ENCODE measurements at places on chromosomes 3 and 15.

GRCh38 chr3:54056521-54056920, 65.8 kb upstream of the CACNA2D3 start:
- DNase-seq = no peak

- DNase-seq = no peak
Measured at GRCh38 chr15:39501366-39502081, 79.4 kb upstream of the THBS1 start.

- peak; percentile 96 for DNase-seq
Measured at GRCh38 chr3:141738022-141738890, at the start of gene RNF7. RNF7 (plus strand) TSS chr3:141738298; CDS start chr3:141738342, 44 bp downstream.

GRCh38 chr3:182837855-182838454, 44.7 kb downstream of the ATP11B start:
- no peak for DNase-seq

DNA sequence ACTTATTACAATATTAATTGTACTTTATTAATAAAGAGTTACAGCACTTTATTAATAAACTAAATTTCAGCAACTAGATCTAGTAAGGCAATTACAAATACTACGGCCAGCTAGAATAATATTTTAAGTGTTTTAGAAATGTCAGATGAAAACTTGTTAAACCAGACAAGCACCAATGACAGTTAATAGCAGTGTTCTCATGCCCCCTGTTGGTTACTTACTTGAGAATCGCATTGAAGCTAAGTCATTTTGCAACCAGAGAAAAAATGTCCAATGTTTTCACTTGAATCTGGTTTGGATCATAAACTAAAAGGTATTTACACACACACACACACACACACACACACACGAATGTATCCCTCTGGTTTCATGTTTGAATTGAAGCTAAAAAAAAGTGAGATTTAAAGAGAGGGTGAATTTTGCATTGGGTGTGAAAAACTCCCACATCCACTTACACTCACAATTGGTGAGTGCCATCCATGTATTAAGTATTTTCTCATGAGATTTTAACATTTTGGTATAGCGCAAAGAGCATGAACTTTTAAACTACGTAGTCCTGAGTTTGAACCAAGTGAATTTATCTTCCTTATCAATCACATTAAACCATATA, 347.7 kb downstream of the ZBBX start:
- DNase-seq = no peak

DNA sequence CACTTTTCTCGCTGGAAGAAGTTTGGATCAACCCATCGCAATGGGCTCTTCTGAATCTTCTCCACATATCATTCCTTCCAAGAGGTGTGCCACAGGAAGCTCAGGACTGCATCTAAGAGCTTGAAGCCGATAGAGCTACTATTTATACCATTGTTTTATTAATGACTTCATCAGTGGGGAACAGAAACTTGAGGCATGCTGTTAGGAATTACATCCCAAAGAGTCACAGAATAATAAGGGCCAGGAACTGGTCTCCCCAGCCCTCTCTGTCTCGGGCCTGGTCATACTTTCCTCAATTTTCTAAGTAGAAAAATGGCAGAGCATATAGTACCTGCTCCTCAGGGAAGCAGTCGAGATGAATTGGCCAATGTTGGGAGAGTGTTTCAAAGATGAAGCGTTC, 16.9 kb upstream of the C15orf61 start:
- no peak for DNase-seq

- DNase-seq = no peak
Measured at GRCh38 chr3:40299721-40300335, 9.7 kb upstream of the EIF1B start.

DNA sequence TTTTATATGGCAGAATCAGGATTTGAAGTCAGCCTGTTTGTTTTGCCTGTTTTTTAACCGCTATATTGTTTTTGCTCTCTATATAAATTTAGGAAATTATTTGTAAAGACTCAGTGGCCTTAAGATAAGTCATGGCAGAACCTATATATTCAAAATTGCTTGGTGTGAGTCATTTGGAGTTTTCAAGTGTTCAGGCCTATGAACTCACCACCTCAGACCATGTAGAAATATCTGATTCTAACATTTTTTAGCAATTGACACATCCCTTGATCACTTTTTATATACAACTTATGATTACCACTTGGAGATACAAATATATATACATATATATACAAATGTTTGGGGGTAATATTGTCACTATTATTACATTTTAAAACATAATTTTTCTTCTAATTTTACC, 95.7 kb downstream of the VGLL3 start:
- no peak for DNase-seq

GRCh38 chr3:124834723-124835718, 52.1 kb downstream of the ITGB5 start:
- DNase-seq = peak; percentile 94

- DNase-seq = no peak
Measured at GRCh38 chr15:68503791-68504680, 72.1 kb upstream of the ITGA11 start.

DNA sequence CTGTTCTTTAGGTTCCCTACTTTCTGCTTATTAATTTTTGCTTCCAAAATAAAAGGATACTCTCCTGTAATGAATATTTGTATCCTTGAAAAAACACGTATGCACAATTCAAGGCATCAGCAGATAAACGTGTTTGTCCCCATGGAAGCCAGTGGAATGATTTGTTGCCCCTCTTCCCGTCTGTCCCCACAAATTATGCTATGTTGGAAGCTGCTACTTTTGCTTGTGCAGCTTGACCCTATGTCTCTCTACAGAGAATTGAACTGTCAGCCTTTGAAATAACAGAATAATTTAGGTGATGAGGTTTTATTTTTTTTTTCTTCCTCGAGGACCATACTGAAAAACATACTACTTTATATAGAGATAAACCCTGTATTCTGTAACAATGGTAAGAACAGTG, 401.5 kb upstream of the GOLIM4 start:
- DNase-seq = no peak

DNA sequence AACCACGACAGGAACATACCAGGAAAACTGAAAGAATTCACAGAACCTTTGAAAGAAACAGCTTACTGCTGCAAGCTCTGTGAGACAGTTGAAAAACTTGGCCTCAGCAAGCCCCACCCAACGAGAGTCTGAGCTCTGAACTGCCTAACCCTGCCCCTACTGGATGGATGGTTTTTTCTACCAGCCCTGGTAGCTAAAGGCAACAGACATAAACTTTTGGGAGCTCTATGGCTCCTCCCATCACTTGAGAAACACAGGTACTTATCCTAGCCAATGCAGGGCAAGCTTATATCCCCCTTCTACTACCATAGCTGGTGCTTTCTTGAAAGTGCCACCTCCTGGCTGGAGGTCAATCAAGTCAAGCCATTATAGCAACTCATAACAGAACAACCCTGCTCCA, 471.8 kb downstream of the GRM7 start:
- DNase-seq = no peak

DNA sequence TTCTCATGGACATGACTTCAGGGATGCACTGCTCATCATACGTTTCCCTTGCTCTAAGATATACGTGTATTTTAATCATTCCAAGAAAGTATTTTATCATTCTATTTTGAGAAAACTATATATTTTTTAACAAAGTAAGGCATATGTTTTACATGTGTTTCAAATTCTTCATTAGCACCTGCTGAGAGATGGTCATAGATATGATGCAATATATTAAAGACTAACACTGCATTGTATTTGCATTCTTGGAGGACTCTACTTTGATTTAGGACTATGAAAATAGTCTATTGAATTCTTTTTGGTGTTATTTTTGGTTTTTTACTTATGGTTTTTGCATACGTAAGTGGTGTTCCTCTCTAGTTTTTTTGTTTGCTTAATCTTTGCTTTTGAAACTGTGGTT, 54.2 kb upstream of the MTMR10 start:
- no peak for DNase-seq

DNA sequence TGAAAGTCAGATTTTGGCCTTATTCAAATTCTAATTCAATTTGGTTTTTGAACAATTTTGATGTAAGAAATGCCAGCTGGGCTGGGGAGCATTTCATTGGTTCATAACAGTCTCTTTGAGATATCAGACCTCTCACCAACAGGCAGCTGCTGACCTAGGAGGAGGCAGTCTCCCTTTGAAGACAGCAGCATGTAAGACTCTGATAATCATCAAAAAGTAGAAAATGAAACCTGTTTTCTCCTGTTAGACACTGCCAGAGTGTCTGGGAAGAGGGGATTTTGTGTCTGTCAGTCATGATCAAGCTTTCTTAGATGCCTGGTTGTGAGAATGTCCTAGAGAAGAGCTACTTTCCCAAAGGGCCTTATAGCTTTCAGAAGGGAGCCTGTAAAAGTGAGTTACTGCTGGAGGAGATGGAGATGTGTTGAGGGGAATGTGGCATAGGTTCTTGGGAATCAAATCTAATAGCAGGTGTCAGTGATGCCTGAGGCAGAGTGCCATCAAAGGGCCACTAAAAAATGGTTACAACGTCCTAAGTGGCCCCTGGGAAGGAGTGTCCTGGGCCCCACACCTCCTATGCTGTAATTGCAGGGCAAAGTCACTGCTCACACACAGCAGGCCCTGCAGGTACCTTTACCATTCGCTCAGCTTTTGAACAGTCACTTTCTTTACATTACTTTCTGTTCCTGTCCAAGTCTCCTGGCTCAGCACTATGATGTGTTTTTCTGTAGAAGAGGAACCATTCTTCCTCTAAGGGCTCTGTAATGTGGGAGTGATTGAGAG, 43.1 kb downstream of the FSTL1 start:
- no peak for DNase-seq

- DNase-seq = no peak
Measured at GRCh38 chr15:48494631-48495030, 150.9 kb downstream of the FBN1 start.

GRCh38 chr3:193605876-193606275, 12.9 kb downstream of the OPA1 start:
- DNase-seq = no peak

DNA sequence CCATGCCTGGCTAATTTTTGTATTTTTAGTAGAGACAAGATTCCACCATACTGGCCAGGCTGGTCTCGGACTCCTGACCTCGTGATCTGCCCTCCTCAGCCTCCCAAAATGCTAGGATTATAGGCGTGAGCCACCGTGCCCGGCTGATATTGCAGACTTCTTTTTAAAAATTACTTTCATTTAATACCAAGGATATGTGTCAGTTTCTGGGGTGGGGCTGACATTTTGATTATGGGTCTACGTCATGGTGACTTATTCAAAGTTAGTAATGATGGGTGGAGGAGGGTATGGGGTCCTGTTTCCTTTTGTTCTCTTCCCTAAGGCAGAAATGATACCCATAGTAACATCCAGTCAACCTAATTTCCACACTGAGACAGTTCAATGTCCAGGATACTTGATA, 34.7 kb downstream of the GBE1 start:
- no peak for DNase-seq

DNA sequence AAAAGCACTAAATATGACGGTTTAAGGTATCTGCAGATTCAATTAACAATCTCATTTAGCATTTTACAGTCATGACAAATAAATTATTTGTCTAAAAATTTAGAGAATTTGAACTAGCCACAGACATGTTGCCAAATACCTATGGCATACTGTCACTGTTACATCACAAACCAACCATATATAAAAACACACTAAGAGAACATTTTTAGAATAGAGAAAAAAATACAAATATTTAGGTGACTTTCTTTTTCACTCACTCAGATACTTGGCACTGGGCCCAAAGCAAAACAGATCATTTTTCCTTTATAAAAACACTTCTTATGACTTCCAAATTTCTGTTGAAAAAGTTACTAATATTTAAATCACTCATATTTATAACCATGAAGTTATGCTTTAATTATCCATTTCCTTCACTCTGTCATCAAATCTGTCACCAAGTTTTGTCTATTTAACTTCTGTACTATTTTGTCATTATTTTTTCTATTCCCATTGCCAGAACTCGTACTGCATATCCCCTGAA, 644.7 kb downstream of the OTOL1 start:
- no peak for DNase-seq

Measured in right lobe of liver (tissue), 6 donors.